ENCODE measurements at places on chromosomes 13 and 19.
A peak's percentile ranks its signal among the peaks of the same experiment; 100 is the strongest.

DNA sequence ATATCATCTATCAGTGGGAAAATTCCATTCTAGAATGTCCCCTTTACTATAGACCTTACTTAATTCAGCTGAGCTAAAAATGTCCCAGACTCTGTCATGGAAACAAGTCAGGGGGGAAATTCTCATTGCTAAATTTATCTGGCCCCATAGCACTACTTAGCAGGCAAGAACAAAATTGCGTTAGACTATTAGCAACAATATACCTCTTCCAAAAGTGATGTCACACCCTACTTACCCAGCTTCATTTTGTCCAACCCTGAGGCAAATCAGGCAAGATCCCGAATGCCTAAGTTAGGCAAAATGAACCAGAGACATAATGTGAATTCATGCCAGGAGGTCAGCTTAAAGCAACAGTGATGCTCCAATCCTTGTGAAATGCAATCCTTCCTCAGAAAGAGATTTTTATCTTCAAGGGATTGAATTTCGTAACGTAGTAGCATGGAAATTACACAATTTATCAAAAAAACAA is 93.7 kb downstream of the FRY start:
- DNase-seq: no peak

GRCh38 chr13:85995788-85996418 is 196.7 kb upstream of the SLITRK6 start:
- DNase-seq: no peak

GRCh38 chr19:45615795-45616703 is 14.0 kb upstream of the GPR4 start:
- DNase-seq: peak; percentile 94

- peak; percentile 16 for DNase-seq
These were observed 249.0 kb downstream of the DLEU7 start for GRCh38 chr13:50594276-50595051.

DNA sequence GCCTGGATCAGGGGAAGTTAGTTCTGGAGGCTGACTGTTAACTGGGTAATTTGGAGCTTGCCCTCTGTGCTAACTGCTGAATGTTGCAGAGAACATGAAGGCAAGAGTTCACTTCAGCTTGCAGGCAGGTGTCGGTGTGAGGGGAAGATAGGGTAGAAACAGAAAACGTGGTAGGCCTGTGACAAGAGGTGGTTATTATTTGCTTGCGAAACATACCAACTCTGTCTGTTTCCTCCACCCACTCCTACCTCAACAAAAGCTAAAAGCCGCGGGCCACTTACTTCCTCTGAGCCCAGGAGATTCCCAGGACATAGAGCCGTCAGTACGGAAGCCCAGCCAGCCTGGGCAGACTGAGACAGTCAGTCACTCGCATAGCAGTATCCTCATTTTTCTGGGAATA is 119.2 kb upstream of the ABCC4 start:
- no peak for DNase-seq

GRCh38 chr19:38194061-38194701 is 29.8 kb downstream of the DPF1 start:
- DNase-seq: no peak

GRCh38 chr19:31013384-31014020 is 335.7 kb downstream of the TSHZ3 start:
- DNase-seq: no peak

DNA sequence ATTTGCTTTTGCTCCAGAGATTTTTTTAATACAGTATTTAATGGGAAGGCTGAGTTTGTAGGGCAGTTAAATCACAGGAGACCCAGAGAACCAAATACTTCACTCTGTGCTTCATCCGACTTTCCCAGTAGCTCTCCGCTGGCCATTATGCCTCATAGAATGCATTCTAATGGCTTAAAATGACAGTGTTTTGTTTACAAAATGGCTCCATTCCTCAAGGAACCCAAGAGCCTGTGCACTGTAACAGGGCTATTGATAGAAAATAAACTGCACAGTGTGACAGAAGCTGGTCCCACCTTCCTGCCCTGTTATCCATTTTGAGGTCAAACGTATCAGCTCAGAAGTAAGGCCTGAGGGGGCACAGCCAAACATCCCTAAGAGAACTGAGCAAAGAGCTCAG is 136.5 kb downstream of the RAP2A start:
- no peak for DNase-seq

DNA sequence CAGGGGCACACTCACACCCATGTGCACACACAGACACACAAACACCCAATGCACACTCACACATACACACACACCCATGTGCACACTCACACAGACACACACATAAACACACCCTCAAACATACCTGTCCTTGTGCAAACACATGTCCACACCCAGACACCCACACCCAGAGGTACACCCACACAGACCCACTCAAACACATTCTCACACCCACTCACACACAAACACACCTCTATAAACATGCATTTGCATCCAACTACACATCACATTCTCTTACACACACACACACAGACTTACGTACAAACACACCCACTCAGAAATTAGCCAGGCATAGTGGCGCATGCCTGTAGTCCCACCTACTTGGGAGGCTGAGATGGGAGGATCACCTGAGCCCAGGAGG is 31.4 kb downstream of the FBN3 start:
- no peak for DNase-seq

- DNase-seq: no peak
These were observed 82.6 kb upstream of the FARP1 start for GRCh38 chr13:98060282-98060681.

GRCh38 chr13:27997904-27998522 is 9.5 kb upstream of the URAD start:
- peak; percentile 29 for DNase-seq

DNA sequence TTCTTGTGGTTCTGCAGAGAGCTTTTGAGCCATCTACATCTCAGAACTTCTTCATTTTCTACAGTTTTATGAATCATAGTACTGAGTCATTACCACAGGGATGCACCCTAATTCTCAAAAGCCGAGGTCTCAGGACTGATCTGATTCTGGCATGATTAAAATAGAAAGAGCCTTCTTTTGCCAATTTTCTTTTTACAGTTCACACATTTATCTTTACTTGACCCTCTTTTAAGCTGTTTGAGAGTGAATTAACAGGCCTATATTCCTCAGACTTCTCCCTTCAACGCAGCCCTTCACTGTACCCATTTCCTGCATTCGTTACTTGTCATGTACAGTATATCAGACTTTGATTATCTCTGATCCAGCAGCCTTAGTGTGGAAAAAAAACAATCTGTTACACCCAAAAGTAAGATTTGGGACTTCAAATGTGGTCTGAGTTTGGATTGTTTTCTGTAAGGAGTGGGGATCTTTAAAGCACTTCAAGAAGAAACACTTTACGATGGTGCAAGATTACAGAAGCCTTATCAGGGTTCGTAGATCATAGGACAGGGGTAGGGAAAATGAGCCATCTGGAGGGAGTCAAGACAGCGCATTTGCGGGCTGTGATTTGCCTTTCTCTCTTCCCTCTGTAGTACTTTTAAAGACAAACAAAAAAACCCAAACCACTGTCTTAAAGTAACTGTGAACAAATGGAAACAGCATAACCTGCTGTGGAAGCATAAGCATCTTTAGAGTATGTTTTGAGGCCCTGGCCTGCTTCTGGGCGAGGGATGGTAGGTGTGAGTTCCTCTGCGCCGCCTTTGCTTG is 15.3 kb upstream of the GPR183 start:
- DNase-seq: peak; percentile 90

- no peak for DNase-seq
These were observed 45.6 kb downstream of the NFIX start for GRCh38 chr19:13040948-13041292.

DNA sequence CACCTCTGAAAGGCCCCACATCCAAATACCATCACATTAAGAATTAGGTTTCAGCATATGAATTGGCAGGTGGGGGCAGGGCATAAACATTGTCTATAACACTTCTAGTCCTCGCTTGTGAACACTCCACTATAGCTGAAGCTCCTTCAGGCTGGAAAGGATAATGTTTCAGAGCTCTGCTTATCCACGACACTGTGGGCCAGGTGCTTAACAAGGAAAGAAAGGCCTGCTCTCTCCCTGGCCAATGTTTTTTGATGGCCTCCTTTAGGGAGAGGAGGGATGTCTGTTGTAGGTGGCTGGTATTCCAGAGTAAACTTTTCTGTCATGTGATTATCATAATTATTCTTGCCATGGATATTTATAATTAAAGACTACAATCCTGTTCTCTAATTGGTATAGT is 86.4 kb downstream of the CCNA1 start:
- no peak for DNase-seq

DNA sequence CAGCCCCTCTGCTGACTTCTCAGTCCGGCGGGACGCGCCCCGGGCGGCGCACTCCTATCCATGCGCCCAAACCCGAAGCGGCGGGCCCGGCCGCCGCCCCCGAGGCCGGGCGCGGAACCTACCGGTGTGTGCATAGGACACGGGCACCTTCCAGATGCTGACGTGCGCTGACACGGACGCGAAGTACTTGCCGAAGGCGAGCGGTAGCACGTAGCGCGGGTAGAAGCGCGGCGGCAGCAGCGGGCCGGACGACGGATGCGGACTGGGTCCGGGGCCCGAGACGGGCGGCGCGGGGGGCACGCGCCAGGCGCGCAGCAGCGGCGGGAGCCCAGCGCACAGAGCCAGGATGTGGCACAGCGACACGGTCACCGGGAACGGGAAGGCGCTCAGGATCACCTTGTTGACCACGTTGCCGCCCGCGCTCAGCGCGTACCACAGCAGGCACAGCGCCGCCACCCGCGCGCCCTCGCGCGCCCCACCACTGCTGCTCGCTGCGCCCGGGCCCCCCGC is 338 bp downstream of the SLC35E1 start:
- no peak for DNase-seq

DNA sequence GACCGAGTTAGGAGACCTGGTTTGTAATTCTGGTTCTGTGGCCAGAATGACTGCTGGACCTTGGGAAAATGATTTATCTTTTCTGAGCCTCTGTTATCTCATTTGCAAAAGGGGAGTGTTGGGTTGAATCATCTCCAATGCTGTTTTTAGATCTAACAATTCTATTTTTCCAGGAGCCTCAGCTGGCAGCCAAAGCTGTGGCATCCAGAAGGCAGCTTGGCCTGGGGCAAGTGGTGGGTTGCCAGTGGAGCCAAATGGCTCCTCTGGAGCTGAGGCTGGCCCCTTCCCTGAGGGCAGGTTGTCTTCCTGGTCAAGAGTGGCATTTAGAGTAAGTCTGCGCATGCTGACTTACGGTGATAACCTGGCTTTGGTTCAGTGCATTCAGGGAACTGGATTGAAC is 21.3 kb downstream of the B3GLCT start:
- DNase-seq: no peak

DNA sequence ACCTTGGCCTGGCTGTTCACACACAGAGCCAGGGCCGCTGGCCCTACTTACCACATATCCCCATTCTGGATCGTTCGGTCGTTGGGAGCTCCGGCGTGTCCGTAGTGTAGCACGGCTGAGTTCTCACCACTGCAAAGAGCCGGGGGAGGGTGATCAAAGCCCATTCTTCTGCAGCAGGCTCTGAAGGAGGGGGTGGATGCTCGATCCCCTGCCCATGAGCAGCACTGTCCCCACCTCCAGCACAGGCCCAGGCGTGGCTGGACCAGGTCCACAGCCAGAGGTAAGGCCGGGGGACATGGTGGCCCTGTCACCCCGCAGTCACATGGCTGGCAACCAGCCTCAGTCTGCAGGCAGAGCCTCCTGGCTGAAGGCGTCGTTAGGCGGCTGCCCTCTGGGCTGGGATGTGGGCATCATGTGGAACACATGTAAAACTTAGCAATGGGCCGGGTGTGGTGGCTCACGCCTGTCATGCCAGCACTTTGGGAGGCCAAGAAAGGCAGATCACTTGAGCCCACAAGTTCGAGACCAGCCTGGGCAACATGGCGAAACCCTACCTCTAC is 38.2 kb downstream of the CEBPG start:
- DNase-seq: no peak

DNA sequence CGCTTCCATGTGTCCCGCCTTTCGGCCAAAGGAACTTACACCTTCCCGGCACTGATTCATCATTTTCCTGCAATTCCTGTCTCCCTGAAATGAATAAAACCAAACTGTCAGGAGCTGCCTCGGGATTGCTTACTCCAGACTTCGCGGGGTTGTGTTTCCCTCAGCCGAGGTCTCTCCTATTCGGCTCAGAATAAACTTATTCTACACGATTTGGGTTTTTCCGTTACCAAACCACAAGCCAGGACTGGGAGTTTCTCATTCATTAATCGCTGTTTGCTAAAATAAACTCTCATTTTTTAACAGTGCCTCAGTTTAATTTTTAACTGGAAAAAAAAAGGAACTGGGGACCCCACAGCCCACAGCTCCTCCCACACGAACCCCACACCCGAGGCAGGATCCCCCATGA is 667 bp downstream of the ZNF878 start:
- DNase-seq: no peak

Data from astrocyte of the spinal cord (primary cell).